ENCODE measurements at places on chromosomes 3 and 15.

DNA sequence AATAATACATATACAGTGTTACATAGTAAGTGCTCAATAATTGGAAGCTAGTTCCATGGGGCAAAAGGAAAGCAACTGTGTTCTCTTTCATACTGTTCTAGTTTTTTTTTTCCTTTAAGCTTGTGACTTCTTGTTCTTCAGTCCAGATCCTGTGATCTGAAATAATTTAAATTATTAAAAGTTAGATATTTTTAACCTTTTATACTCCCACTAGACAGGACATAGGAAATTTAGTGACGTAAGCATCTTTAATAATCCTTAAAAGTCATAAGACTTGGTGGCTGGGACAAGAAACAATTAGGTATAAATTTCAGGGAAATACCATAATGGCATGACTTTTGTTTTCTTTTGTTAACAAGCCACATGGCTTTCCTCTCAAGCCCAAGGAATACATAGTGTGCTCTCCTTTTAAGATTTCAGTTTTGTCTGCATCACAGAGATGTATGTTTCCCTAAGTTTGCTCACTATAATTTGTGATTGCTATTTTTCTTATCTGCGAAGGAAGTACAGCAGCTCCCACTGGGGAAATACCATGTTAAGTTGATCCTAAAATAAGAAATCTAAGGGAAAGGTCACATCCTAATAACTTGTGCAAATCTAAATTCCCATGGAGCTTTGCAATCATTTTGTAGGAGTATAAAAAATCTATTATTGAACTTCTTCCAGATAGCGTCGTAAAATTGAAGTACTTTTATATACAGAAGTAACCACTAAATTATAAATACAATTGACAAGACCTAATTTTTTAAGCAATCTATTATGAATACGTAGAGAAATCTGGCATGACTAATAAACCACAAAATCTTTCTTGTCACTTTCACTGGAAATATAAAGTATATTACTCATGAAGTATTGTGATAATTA lies 30.1 kb downstream of the PPARG start:
- DNase-seq = no peak

- DNase-seq = no peak
These were observed 63.0 kb upstream of the ACP3 start for GRCh38 chr3:132254076-132254755.

- DNase-seq = no peak
These were observed 5.0 kb downstream of the TMEM207 start for GRCh38 chr3:190444576-190445145.

- no peak for DNase-seq
These were observed 12.3 kb upstream of the CLDN16 start for GRCh38 chr3:190375671-190376070.

GRCh38 chr3:46895204-46895660 lies 17.7 kb downstream of the PTH1R start:
- no peak for DNase-seq

- no peak for DNase-seq
These were observed 158.1 kb upstream of the ZNF385D start for GRCh38 chr3:21909096-21909495.

DNA sequence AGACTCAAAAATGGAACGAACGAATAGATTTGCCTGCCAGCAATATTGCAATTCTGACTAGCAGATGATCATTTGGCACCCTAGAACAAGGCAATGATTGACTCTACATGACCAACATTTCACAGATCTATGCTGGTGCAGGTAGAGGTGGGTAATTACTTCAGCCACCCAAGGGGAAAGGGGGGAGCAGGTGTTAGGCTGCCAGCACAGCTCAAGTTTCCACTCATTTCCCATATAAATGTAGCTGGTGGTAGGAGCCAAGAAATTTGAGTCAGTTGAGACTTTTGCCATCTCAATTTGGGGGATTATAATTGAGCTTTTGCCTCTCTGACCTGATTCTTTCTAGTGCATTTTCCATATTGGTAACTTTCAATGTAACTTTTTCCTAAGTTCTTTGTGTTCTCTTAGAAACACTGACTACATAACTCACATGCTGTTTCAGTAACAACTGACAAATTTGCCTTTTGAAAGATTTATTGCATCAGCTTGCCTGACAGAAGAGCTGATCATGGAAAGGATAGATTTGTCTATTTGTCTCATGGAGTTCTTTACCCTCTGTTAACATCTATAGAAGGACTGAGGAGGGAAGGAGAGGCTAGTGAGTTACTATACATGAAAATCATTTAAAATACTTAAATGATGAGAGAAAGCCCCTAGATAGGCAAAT lies 902.5 kb downstream of the ZPLD1 start:
- no peak for DNase-seq

- no peak for DNase-seq
These were observed 55.4 kb upstream of the SNRPN start for GRCh38 chr15:24899367-24899766.

DNA sequence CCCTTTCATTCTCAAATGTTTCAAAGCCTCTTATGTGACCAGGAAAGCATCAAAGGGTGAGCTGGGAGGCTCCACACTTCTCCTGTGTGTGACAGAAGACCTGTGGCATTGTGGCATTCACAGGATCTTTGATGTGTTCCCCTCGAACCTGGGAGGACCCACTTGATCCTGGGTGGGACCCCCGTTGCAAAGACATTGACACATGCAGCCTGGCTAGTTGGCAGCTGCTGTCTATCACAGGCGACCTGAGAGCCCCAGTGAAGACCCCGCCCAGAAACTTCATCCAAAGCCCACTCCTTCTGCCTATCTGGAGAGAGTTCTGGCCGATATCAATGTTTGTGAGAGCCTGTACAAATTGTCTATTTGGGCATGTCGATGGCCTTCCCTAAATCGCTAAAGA lies 140.4 kb upstream of the ATP2B2 start:
- no peak for DNase-seq
